ENCODE measurements at places on chromosomes 1 and 21.

GRCh38 chr1:55589671-55590297 is 374.6 kb upstream of the USP24 start:
- no peak for DNase-seq

DNA sequence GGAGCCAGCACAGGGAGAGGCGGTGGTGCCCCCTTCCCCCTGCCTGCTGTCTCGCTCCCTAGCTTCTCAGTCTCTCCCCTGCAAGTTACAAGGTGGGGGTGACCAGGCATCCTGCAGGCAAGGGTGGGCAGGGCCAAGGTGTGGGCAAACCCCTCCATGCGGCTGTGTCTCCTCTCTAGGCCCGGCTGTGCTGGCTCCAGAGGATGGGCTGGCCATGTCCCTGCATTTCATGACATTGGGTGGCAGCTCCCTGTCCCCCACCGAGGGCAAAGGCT is 14.6 kb downstream of the NTRK1 start:
- no peak for DNase-seq

GRCh38 chr21:15893902-15894301 is 164.1 kb downstream of the USP25 start:
- DNase-seq: no peak

DNA sequence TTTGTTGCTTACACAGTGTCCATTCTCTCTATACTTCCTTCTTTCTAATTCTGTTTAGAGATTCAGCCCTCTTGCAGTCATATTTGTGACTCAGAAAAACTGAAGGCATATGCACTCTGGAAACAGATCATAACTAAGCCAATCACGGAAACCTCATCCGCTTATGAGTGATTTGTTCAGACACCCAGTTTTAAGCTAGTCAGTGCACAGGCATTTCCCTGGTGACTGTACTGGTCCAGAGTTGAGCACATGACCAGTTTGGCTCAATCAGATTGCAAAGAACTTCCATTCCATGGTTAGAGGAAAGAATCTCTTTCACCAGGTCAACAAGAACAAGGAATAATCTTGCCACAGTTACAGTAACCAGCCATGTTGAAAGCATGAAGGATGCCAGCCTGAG is 69.2 kb upstream of the SGIP1 start:
- no peak for DNase-seq

GRCh38 chr1:231719485-231720183 is 93.0 kb downstream of the DISC1 start:
- DNase-seq: no peak

GRCh38 chr1:37288900-37289299 is 185.5 kb upstream of the ZC3H12A start:
- no peak for DNase-seq

DNA sequence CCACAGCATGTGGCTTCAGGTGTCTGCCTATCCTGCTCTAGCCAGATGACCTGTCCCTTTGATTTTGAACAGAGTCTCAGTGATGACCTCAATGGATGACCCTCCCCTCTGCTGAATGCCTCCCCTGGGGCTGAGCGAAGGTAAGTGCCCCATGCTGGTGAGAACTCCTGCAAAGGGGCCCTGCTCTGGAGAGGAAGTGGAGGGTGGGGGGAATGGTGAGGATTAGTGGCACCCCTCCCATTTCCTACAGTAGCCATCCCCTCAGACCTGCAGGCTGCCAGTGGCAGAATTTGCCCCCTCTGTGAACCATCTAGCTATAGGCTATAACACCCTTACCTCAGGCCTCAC is 3.7 kb upstream of the PMVK start:
- DNase-seq: no peak

DNA sequence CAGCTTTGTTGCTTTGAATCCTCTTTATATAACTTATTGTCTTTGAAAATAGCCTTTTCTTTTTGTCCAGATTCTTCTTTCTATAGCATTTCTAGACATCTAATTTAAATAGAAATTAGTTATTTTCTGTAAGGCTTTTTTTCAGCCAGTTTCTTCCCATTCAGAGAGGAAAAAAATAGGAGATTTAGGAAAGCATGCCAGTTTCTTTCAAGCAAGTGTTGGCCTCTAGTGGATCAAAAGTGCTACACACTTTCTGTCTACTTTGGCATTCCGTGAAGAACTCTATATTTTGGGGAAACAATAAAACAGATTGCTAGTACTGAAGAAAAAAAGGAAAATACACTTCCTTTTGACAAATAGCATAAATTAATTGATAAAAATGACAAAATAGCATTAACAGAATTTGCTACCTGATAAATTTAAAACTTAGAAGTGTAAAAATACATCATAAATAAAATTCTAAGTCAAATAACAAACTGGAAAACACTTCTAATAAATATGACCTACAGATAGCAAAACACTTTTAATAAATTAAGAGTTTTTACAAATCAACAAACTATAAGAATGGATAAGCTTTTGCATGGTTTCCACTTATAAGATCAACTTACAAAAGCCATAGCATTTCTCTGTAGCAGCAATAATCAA is 13.1 kb upstream of the EXO1 start:
- no peak for DNase-seq

- no peak for DNase-seq
These were observed 124.6 kb downstream of the KIF26B start for GRCh38 chr1:245279346-245279745.

DNA sequence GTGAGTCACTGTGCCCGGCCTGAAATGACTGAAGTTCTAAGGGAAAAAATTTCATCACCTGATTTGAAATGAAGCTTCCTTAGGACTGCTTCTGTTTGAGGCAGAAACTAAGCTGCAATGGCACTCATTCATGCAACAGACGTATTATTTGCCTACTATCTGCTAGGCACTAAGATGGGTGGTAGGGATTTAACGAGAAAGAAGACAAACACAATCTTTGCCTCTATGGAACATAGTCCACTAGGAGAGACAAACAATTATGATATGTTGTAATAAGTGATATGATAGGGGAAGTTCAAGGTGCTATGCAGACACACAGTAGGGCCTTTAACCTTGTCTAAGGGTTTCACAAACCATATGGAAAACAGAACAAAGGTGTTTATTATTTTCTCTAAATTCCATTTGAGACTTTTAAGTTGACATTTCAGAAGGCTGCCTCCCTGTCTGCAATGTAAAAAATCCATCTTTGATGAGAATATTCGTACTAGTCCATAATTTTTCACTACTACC is 11.3 kb downstream of the LIX1L start:
- DNase-seq: no peak

- no peak for DNase-seq
These were observed 38.6 kb upstream of the ADAMTS1 start for GRCh38 chr21:26883768-26884167.

DNA sequence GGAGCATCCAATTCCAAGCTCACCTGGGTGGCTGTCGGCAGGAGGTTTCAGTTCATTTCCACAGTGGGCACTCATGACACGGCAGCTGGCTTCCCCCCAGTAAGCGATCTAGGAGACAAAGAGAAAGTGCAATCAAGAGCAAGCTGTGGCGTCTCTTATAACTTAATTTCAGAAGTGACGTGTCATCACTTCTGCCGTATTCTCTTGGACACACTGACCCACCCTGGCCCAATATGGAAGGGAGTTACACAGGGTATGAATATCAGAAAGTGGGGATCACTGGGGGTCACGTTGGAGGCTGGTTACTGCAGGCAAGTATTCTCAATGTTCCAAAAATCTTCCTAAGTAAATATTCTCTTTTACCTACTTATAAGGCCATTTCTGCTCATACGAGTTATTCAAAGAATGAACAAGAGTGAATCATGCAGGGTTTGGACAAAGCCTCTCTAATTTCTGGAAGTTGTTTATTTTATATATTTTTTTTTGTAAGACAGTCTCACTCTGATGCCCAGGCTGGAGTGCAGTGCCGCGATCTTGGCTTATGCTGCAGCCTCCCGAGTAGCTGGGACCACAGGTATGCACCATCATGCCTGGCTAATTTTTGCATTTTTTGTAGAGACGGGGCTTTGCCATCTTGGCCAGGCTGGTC is 46.5 kb upstream of the GREM2 start:
- DNase-seq: no peak

- DNase-seq: no peak
These were observed 49.9 kb downstream of the DNTTIP2 start for GRCh38 chr1:93829061-93829460.

- no peak for DNase-seq
These were observed 1.4 kb downstream of the GUCA2A start for GRCh38 chr1:42163114-42163513.

DNA sequence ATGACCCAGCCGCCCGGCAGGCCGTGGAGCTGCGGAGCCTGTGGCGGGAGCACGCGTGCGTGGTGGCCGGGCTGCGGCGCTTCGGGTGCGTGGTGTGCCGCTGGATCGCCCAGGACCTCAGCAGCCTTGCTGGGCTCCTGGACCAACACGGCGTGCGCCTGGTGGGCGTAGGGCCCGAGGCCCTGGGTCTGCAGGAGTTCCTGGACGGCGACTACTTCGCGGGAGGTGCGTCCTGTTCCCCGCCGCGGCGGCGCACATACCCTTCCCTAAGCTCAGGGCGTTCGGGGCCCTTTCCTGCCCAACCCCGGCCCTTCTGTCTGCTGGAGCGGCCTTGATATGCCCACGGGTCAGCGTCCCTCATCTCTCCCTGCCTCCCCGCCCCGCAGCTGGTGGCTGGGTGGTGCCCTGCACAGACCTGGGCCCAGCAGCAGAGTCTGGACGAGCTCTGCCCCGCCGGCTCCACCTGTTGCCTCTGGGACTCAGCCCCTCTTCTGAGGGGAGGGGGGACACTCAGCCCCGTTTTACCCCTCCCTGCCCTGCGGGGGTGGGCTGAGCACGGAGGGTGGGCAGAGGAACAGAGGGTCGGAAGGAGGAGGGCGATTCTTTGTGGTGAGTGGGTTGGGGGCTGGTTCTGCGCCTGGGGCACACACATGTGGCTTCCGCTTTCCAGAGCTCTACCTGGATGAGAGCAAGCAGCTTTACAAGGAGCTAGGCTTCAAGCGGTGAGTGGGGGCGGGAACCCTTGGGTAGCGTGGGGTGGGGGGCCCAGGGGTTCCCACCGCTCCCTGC is 688 bp downstream of the PRXL2B start:
- DNase-seq: no peak

- no peak for DNase-seq
These were observed 14.3 kb upstream of the ALG14 start for GRCh38 chr1:95086949-95087533.

GRCh38 chr1:172658871-172659453 is at the start of gene FASLG:
Gene FASLG, plus strand, starts transcription at chr1:172659103. Its CDS starts 99 bp downstream, at chr1:172659202.
- DNase-seq: peak; percentile 42

- DNase-seq: no peak
These were observed 339.6 kb downstream of the PDE4B start for GRCh38 chr1:66132324-66132723.

DNA sequence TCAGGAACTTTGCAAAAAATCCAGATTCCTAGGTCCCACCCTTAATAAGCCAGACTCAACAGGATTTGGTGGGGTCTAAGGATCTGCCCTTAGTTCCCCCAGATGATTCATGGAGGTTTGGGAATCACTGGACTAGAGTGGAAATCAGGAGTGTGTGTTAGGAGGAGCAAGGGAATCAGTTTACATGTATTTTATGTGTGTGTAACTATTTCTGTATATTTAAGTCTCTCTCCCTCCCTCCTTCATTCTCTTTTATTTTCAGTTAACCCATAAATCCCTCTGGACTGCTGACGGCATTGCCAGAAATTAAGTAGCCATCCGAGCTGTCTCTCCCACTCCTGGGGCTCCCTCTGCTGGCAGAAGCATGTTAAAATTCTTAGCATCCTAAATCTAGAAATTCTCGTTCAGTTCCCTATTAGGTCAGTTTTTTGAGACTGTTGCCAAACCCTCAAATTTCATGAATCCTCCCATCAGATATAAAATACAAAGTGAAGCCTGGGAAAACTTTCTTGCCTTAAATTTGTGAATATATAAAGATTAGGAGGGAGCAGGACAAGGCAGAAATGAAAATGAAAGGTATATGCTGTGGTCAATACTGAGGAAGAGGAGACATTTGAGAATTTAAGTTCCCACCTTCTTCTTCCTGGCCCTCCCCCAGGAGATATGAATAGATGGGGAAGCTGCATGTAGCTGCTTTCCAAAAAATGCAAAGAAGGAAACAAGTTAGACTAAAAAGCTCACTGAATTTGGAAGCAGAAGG is 11.7 kb upstream of the HSD11B1 start:
- peak; percentile 66 for DNase-seq

GRCh38 chr21:18252680-18253079 is 8.0 kb downstream of the CHODL start:
- DNase-seq: no peak

DNA sequence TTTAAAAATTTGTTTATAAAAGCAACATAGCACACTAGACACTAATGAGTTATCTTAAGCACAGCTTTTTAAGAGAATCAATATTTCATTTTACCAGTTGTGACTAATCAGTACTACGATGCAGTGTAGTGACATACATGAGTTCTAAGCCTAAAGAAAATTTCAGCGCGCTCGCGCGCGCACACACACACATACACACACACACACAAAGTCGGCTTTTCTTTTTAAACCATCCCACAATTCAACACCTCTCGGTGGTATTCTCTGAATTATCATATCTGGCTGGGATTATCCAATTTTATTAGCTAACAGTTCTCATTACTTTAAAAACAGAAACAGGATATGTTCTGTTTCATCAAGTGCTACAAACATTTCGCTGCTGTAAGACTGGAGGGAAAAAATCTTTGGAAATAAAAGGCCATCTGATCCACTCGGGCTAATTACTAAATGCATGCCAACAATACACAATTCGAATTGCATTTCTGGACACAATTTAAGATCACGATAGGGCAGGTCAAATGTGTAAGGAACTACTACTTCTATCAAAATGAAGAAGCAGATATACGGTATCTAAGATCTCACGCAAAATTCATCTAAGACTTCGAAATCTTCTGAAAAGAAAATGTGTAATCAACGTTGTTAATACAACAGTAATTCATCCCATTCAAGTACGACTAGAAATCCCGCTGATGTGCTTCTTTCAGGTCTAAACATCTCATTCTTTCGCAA is 1.2 kb downstream of the TUT4 start:
- peak; percentile 19 for DNase-seq

DNA sequence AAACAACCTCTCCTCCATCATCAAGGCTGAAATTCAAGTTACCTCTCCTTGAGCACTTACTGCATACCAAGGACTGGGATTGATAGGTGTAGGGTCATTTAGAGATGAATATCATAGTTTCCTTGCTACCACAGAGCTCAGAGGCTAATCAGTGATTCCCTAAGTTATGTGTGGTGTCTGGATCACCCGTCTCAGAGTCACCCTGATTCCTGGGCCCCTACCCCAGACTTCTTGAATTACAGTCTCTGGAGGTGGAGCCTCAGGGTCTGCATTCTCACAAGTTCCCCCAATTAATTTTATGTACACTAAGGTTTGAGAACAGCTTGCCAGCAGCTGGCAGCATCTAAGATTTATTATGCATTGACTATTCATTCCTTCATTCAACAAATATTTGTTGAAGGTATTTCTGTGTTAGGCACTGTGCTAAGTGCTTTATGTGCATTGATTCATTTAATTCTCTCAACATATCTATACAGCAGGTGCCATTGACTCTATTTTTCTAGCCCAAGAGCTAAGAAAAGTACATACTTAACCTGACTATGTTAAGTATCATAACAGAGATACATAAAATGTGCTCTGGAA is 182.9 kb upstream of the FGGY start:
- DNase-seq: no peak

GRCh38 chr1:32361674-32362473 is 411 bp downstream of the FAM229A start:
- DNase-seq: no peak

- no peak for DNase-seq
These were observed 7.9 kb upstream of the EDN2 start for GRCh38 chr1:41492341-41492848.

All from stimulated activated CD4-positive, alpha-beta T cell treated with anti-CD3 and anti-CD28 coated beads, Interleukin-1b, Interleukin-23, amount 100 ng/mL, for 4 hours (primary cell).